ENCODE measurements at places on chromosomes 6 and 20. TPM values are rescaled to one million over a fixed set of nuclear protein-coding genes. Genes with fewer than 3 reads are reported as not detected.

NHSL1 gene
- 1.5 TPM for polyA plus RNA-seq

LHFPL5 gene
- polyA plus RNA-seq, result 0.17 TPM

ZNF165 gene
- polyA plus RNA-seq, result 1.6 TPM

SMOC2 gene
- polyA plus RNA-seq, result 1.2 TPM

C2 gene
- polyA plus RNA-seq, result 1.2 TPM

Measured in neural cell (in vitro differentiated cells).